D341Med (cell line): ENCODE measurements at places on chromosomes 6 and 20.
A peak's percentile ranks its signal among the peaks of the same experiment; 100 is the strongest.

DNA sequence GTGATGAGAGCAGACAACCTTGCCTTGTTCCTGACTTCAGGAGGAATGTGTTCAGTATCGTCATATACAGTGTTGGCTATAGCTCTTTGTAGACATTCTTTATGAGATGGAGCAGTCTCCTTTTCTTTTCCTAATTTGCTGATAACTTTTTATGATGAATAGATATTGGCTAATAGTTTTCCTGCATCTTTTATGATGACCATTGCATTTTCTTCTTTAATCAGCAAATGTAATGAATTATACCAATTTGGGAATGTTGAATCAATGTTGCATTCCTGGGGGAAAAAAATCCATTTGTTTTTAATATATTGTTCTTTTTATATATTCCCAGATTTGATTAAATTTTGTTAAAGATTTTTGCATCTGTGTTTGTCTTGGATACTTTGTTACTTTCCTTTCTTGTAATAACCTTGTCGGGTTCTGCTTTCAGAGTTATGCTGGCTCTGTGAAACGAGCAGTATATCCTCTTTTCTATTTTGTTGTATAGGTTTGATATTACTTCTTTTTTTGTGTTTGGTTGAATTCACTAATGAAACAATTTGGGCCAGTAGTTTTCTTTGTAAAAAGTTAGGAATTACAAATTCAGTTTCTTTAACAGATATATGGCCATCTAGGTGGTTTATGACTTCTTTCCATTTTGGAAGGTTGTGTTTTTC lies 23.9 kb downstream of the KDM1B start:
- DNase-seq, result no peak

DNA sequence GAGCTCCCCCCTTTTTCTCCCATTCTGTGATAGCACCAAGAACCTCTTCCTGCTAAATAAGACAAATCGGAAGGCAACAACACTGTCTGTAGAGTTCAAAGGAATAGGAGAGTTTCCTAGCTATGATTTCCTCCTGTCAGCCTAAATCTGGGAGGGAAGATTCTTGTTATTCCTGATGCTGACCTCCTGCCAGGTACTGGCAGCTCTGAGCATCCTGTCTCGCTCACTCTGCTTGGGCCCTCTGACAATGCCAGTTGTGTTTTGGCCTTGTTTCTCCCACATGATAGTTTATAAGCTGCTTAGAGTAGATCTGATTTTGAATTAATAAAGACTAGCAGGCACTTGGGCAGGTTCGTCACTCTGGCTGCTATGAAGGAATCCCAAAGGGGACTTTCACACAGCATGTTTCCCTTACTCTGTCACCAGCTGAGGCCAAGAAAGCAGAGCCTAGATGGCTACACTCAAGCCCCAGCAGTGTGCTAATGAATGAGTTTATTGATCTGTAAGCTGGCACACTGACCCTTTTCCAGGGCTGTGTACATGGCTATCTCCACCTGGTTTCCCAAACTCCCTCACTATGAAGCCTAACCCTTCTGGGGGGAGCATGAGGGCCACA lies 52.3 kb downstream of the UQCC1 start:
- DNase-seq, result peak; percentile 65

- no peak for DNase-seq
Observed at GRCh38 chr6:167137081-167137480, 14.2 kb downstream of the CCR6 start.

- no peak for DNase-seq
Observed at GRCh38 chr6:51303338-51303737, 484.7 kb downstream of the TFAP2B start.

GRCh38 chr6:3843379-3844096 lies 5.6 kb upstream of the FAM50B start:
- DNase-seq, result no peak

DNA sequence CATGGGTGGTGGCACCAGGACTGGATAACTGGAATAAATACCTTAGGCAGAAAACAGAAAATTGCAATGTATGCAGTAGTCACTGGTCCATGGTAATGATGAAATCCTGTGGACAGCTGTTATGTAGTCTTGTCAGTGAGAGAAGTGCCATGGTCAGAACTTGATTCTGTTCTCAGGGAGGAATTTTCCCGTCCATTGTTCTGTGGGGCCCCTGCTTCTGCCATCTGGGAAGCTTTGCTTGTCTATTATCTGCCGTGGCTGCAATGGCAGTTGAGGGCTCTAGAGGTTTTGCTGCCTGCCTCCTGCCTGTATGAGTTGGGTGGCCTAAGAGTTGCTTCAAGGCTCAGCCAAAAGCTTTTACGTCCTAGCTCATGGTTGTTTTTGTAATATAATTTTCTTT lies 126.8 kb upstream of the SLC35B3 start:
- no peak for DNase-seq

- no peak for DNase-seq
Observed at GRCh38 chr20:62632575-62633090, 9.7 kb upstream of the SLCO4A1 start.

DNA sequence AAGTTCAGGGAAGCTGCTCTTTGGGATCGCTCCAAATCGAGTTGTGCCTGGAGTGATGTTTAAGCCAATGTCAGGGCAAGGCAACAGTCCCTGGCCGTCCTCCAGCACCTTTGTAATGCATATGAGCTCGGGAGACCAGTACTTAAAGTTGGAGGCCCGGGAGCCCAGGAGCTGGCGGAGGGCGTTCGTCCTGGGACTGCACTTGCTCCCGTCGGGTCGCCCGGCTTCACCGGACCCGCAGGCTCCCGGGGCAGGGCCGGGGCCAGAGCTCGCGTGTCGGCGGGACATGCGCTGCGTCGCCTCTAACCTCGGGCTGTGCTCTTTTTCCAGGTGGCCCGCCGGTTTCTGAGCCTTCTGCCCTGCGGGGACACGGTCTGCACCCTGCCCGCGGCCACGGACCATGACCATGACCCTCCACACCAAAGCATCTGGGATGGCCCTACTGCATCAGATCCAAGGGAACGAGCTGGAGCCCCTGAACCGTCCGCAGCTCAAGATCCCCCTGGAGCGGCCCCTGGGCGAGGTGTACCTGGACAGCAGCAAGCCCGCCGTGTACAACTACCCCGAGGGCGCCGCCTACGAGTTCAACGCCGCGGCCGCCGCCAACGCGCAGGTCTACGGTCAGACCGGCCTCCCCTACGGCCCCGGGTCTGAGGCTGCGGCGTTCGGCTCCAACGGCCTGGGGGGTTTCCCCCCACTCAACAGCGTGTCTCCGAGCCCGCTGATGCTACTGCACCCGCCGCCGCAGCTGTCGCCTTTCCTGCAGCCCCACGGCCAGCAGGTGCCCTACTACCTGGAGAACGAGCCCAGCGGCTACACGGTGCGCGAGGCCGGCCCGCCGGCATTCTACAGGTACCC lies at the start of gene ESR1:
Gene ESR1 (plus strand): TSS at position 170 of the 858 bp plus-strand sequence. CDS start 231 bp downstream, at position 401.
- DNase-seq, result peak; percentile 46

DNA sequence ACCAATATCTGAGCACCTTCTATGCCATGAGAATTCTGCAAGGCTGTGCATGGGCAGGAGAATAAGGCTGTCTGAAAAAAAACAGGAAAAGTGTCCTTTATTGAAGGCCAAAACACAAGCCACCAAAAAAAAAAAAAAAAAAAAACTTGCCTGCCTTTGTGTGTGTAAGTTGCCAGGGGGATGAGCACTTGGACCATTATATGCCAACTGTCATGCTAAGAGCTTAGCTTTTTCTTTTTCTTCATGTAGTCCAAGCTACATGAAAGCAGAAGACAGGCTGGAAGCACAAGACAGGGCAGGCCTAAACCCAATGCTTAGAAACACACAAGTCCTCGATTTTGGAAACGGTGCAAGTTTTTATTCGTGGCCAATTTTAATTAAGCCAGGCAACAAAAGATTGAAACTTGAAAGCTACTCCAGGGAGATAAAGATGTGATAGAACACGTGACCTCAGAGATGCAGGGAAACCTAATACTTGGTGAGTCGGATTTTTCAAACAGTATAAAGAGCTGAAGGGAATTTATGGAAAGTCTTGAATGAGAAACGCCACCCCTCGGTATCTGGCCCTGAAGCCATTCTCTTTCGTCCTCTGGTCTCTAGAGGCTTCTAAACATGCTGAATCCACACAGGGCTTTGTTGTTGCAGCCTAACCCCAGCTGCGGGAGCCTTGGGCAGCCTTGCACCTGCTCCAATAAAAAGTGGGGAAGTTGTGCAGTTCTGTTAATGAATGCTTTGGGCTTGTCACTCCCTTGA lies 8.6 kb downstream of the BMP7 start:
- DNase-seq, result no peak

DNA sequence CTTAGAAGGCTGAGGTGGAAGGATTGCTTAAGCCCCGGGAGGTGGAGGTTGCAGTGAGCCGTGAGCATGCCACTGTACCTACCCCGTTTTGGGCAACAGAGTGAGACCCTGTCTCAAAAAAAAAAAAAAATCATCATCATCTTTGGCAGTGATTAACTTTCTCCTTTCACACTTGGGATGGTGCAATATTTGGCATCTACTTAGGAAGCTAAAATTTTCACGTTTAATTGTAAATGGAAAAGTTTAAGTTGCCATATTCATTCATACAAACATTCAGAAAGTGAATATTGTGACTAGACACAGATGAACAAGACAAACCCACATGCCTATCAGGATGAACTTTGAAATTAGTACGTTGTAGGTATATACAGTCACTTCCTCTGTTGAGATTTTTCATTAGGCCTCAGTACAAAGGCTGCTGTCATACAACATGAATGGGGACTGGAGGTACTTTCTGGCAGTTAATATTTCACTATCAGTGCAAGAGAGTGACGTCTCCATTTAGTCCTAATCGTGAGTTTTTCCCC lies 10.3 kb downstream of the TOP1 start:
- DNase-seq, result no peak

GRCh38 chr6:16473908-16474771 lies 235.8 kb downstream of the GMPR start:
- no peak for DNase-seq

- DNase-seq, result no peak
Observed at GRCh38 chr6:44456966-44457292, 69.4 kb downstream of the CDC5L start.
